CD4-positive, alpha-beta T cell treated with Interleukin-6 for 4 hours (primary cell): ENCODE measurements at places on chromosomes 2 and 18.
A peak's percentile ranks its signal among the peaks of the same experiment; 100 is the strongest.

- no peak for DNase-seq
Observed at GRCh38 chr2:27831279-27832050, 58.7 kb downstream of the RBKS start.

DNA sequence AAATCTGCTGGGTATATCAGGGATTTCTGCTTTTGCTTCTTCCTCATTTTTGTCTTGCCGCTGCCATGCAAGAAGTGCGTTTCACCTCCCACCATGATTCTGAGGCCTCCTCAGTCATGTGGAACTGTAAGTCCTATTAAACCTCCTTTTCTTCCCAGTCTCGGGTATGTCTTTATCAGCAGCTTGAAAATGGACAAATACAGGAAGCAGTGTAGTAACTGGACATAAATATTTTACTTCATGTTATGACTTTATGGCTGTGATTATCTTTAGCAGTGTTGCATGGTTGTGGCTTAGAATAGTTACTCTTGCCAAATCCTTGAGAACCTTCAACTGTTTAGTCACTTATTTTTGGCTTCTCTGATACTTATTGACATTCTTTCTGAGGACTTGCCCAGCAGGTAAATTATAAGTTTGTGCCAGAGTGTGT lies 66.2 kb upstream of the DLX2 start:
- DNase-seq: no peak

DNA sequence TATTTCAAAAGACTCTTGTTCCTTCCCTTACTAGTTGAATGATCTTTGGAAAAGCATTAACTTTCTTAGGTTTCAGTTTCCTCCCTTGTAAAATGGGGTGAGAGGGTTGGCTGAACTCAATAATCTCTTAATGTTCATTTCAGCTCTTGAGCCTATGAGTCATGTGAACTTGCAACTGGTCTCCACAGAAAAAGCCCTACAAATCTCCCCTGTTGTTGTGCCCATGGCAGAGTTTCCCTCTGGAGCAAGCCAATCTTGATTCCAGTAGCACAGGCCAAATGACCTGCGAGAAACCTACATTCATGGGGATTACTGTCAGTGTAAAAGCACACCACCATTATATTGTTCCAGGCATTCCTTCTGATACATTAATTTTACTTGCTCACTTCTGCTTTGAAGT lies 388.9 kb downstream of the ALK start:
- DNase-seq: no peak

DNA sequence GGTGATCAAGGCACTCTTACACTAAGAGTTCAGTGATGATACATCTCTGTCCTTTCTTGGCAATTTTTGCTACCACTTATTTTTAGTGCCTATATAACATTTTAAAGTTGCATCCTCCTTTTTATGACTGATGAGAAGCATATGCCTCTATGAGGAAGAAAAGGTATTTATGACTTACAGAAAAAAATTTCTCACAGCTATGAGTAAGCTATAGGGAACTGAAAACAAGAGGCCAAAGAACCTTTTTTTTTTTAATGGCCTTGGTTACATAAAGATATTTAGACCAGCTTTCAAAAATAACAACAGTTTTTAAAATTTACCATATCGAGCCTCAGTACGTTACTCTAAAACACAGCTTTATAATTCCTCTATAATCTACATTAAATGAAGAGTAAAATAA lies 21.3 kb downstream of the MBD5 start:
- DNase-seq: no peak

DNA sequence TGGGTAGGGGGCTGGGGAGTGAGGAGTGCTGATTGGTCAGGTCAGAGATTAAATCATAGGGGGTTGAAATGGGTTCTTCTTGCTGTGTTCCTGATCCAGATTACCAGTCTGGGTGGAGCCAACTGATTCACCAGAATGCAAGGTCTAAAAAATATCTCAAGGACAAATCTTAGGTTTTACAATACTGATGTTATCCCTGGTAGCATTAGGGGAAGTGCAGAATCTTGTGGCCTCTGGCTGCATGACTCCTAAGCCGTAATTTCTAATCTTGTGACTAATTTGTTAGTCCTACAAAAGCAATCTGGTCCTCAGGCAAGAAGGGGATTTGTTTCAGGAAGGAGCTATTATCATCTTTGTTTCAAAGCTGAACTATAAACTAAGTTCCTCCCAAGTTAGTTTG lies 289.2 kb upstream of the KYNU start:
- no peak for DNase-seq

DNA sequence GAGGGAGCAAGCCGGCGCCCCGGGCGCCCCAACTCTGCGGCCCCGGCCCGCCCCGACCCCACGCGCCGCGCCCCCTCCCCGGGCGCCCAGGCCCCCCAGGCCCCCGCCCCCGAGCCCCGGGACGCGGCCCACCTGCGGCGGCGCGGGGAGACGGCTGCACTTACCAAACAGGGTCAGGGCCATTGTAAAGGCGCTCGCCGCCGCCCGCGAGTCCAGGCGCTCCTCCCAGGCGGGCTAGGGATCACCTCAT lies 526 bp downstream of the CHN1 start:
- no peak for DNase-seq

- no peak for DNase-seq
Observed at GRCh38 chr2:209145941-209146681, 277.7 kb upstream of the MAP2 start.

DNA sequence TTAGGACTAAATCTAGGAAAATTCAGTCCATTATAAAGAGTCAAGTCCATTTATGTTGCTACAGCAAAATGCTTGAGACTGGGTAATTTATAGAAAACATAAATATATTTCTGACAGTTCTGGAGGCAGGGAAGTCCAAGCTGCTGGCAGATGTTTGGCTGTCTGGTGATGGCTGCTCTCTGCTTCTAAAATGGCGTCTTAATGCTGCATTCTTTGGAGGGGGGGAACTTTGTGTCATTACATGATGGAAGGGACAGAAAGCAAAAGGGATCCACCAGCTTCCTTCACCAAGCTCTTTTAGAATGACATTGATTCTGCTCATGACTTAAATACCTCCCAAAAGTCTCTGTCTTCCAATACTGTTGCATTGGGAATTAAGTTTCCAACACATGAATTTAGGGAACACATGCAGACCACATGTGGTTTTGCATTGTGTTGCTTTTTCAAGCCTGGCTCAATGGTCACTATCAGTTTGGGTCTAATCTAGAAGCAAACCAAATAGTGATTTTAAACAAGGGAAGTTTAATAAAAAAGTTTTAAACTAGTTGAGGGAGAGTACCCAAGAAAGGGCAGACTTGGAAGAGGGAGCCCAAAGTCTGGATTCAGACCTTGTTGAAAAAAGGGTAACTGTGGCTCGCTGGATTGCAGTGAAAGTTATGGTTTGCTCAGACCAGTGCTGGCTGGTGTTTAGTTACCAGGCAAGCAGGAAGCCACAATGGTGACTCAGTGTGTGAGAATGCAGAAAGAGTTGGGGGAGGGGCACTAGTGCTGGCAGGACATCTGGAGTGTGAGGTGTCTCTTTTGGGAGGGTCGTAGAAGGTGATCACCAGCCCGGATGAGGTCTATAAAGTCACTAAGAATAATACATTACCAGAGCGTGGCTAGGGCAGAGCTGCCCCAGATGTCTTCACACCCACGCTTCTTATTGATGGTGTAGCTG lies 30.8 kb downstream of the C18orf54 start:
- no peak for DNase-seq

DNA sequence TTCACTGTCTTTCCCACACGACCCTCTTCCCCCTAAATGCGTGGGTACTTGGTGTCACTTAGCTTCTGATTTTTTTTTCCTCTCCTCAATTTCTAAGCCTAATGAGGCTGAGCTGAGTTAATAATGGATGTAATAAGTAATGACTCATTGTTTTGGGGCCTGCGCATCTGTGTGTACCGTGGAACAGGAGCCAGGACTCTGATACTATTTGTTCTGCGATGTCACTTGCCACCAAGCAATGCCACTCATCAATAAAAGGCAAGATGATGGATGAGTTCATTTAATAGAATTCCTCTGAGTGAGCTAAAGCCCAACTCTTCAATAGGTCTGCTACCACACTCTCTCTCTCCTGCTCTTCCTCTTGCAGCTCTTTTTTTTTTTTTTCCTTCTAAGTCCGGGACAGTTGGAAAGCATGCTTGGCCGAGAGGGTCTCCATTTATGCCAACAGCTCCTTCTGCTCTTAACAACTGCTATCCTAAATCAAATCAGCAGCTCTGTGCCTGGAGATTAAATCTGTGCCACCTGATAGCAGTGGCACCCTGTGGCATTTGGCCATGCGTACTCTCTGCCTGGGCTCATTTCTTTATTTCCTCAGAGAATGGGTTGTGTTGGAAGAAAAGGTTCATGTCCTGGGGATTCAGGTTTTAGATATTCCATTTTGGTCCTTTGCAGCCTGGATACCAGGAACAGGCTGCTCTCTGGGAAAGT lies 1284.2 kb upstream of the PIK3C3 start:
- DNase-seq: no peak

GRCh38 chr2:37638973-37639372 lies 32.5 kb downstream of the CDC42EP3 start:
- no peak for DNase-seq

DNA sequence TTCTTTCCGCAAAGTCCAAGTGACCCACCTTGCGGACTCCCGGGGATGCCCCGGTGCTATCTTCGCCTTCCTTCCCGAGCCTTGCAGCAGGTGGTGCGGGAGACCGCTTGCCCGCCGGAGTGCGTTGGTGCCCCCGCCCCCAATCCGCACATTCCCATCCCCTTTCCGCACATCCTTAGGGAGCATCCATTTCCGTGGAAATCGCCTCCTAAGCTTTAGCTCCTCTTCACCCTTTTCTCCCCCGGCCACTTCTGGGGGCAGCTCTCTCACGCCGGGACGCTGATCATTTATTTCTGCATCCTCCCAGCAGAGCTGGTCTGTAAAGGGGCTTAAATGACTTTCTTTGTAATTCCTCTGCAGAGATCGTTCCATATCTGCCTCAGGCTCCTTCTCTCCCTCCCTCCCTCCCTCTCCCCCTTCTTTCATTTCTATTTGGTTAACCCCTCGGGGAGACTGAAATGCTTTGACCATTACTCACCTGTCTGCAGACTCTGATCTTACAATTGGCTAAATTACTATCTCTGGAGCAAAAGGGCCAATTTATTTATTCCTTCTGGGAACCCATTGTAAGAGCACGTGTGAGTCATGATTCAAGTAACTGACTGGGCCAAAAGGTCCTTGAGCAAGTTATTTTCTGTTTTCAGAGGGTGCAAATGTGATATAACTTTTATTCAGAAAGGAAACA lies 1.3 kb upstream of the LYPD1 start:
- no peak for DNase-seq

- DNase-seq: no peak
Observed at GRCh38 chr18:63302220-63302619, 17.3 kb downstream of the BCL2 start.

DNA sequence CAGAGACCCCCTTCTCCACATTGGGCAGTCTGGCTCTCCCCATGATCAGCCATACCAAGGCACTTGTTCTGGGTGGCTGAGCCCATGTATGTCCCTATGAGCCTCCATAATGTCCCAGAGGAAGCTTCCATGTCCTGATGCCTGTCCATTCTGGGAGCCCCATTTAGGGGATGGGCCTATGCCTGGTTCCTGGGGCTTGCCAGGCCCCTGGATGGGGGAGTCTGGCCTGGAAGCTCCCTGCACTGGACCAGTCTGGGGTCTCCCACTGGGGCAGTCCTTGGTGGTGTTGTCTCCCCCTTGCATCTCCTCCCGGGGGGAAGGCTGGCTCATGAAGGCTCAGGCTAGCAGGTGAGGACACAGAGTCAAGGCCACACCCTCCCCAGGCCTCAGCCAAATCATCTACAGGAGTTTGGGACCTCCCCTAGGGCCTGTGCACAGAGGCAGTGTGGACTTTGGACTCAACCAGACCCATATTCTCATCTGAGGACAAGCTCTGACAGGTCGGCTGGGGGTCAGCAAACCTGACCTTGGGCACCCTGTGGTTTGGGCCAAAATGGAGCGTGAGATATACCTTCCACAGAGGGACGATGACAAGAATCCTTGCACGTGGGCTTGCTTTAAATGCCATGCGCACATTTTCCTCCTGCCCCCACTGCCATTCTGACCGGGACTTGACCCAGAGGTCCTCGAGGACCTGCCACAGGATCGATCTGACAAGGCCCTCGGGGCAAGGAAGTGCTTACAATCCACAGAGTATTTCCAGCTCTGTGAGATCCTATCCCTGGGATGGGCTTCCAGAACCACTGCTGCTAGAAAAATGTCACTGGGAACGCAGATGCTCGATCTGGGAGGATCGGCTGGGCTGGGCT lies 38.8 kb downstream of the INHBB start:
- no peak for DNase-seq

DNA sequence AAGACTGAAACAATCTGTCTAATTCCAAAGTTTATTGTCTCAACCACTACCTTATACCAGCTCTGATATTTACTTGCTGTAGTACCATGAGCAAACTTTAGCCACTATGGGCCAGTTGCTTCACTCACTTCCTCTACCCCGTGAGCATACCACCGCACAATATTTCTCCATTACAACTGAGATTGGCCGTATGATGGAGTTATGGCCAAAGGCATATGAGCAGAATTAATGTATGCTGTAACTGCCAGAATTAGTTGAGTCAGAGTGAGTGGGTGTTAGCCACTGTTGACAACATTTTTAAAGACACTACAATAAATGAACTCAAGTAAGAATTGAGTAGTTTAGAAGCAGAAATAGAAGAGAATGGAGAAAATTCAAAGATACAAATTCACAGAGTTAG lies 69.7 kb downstream of the LRATD1 start:
- DNase-seq: no peak

DNA sequence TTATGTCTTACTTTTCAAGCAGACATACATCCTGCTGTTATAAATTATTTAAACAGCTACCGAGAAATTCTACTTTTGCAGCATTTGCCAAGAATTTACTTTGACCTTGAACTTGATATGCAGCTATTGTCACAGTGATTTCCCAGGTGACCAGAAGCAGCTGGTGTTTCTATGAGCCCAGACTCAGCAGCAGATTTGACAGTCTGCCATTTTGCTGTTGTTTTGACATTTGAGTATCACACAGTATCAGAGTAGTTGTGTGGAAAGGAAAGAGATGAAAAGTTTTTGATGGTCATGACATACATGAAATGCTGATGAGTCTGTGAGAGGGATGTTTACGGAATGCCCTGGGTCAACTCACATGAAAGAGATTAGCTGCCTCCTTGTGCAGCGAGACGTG lies 6.6 kb upstream of the CCDC195 start:
- no peak for DNase-seq

DNA sequence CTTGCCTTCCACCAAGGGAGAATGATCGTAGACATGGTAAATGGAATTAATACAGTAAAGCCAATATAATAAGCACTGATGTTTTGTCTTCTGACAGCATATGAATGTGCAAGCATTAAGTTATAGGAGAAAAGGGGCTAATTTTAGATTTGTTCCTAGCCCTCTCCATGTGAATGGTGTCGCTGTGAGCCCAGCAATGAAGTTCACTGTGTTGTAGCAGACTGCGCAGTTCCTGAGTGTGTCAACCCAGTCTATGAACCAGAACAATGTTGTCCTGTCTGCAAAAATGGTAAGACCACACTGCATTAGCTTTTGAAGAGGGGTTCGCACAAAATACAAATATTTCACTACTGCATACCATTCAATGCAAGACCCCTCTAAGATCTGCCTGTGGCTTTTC lies 25.6 kb downstream of the VWC2L start:
- no peak for DNase-seq

GRCh38 chr18:3454365-3455089 lies 4.6 kb downstream of the TGIF1 start:
- peak; percentile 52 for DNase-seq

- DNase-seq: peak; percentile 13
Observed at GRCh38 chr2:54634564-54635511, 88.6 kb upstream of the EML6 start.
